ENCODE measurements at places on chromosomes 3 and 15.

DNA sequence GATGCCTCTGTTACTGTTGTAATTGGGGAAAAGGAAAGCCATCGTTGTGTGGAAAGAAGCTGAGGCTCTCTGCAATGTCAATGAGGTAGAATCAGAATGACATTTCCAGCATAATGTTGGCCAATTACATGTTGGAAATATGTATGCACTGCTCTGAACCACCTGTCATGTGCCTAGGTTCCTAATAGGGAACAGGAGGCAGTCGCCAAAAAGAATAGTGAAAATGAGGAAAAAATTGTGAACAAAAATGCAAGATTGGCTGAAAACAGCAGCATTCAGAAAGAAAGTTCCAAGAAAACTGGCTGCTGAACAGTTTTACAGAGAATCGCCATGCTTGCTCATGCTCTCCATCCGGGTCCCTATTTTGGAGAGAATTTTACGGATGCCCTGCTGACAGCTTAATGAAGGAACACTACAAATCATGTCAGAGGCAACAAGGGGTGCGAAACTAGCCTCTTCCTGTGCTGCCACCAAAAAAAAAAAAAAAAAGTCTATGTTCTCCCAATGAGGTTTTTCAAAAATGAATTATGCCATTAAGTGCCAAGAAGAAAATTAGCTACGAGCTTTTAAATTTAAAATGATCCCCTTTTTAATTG, 305.9 kb upstream of the ARRDC4 start:
- DNase-seq: no peak

GRCh38 chr3:115475178-115476041, 147.9 kb upstream of the GAP43 start:
- DNase-seq: no peak

GRCh38 chr3:39752019-39752637, 57.3 kb upstream of the MYRIP start:
- no peak for DNase-seq

GRCh38 chr15:100771746-100772145, 107.9 kb upstream of the ALDH1A3 start:
- no peak for DNase-seq

DNA sequence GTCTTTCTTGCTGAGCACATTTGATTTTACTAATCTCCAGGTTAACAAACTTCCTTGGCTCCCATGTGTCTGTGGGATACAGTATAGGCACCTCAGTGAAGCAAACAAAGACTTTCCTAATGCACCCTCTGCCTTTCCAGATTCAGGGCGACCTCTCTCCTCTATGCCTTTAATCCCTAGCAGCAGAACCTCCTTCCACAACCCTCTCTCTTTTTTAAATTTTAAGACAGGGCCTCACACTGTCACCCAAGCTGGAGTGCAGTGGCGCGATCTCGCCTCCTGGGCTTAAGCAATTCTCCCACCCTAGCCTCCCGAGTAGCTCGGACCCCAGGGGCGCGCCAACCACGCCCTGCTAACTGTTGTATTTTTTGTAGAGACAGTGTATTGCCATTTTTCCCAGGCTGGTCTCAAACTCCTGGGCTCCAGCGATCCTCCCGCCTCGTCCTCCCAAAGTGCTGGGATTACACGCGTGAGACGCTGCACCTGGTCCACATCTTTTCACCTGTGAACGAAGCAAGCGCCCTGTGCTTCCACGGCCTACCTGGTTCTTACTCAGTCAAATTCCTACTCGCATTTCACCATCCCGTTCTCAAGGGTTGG, 1.7 kb upstream of the HACD3 start:
- DNase-seq: no peak

GRCh38 chr15:62059816-62060112, 483 bp downstream of the VPS13C start:
- no peak for DNase-seq

- no peak for DNase-seq
These were observed 150.8 kb downstream of the TMEM108 start for GRCh38 chr3:133188996-133189395.

- no peak for DNase-seq
These were observed 29.1 kb upstream of the GNB5 start for GRCh38 chr15:52220251-52220650.

DNA sequence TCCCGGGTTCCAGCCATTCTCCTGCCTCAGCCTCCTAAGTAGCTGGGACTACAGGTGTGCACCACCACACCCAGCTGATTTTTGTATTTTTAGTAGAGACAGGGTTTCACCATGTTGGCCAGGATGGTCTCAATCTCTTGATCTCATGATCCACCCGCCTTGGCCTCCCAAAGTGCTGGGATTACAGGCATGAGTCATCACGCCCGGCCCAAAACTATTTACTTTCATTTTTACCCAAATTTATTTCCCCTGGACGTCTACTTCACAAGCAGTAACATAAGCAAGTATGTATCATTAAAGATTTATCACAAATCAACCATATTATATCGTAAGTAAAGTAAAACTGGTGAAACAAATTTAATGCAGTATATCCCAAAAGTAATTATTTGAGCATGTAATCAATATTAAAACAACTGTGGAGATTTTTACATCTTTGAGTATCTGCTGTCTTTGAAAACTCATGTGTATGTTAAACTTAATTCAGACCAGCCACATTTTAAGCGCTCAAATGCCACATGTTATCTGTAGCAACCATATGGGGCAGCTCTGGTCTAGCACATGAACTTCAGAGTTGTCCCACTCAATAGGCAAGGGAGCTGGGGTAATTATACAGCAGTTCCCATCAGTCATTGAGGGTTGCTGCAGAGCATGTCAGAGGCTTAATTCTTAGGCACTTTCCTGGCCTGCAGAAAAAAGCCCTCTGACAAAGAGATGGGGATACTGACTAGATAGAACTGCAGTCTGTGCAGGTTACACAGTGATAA, 185.7 kb upstream of the CTDSPL start:
- no peak for DNase-seq

DNA sequence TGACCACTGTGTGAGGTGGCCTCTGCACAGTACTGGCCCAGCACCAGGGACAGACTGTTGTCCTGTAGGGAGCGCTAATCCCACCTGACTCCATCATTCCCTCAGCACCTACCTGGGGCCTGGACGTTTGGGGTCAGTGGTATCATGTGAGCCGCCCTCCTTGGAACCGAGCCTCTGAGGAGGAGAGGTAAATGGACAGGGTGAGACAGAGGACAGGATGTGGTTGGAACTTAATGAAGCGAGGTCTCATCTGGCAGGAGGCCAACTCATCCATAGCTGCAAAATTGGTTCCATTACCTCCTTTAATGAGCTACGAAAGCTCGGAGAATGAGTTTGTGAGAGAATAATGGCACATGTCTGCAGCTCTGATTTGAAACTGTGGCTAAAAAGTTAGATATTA, 13.9 kb downstream of the MAPKAPK3 start:
- DNase-seq: no peak

DNA sequence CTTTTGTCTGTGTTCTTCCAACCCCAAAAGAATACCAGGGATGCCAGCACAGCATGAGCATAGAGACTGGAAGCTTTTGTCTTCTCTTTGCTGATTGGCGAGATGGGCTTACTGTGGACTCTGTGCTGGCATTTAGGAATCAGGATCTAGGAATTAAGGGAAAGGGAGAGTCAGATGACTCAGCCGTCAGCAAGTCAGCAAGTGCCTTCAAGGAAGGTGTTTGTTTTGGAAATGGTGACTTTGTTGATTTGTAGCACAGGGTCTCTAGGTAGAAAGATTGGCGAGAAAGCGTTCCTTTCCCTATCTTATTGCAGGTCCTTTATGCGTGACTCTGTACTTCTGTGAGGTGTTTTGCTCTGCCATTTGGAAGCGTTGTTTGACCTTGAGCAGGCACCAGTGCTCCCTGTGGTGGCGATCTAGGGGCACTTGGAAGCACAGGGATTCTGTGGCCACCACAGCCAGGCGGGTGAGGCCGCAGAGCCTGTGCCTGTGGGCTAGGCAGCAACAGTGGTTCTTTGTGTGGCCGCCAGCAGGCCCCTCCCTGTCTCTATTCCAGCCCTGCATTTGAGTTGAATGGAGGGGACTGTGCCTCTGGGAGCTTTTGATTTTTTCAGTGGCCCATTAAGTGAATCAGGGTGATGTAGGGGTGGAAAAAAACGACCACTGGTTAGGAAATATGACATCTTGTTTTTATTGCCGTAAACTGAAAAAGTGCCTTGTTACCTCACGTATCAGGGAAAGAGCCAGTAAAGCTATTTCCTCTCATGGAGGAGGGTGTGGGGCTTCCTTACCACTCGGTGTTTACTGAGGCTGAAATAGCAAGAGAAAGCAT, 19.0 kb downstream of the FAN1 start:
- no peak for DNase-seq

- DNase-seq: no peak
These were observed 42.9 kb upstream of the TSC22D2 start for GRCh38 chr3:150365132-150365604.

GRCh38 chr15:52546031-52546751, 17.5 kb upstream of the MYO5A start:
- DNase-seq: no peak

DNA sequence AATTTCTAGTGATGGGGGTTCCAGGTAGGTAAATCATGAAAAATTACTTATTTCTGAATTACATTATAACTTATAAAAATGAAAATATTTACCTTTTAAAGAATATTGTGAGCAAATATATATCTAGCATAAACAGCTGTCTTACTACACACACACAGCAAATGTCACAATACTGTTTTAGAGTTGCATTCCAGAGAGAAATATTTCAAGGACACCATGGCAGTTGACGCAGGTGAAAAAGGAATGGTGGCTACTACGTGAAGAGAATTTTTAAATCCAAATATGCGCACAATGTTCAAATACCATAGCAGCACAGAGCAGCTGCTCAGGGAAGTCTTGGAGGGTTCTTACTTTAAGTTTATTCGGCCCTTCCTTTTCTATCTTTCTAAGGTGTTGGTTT, 356.2 kb downstream of the CGGBP1 start:
- no peak for DNase-seq

DNA sequence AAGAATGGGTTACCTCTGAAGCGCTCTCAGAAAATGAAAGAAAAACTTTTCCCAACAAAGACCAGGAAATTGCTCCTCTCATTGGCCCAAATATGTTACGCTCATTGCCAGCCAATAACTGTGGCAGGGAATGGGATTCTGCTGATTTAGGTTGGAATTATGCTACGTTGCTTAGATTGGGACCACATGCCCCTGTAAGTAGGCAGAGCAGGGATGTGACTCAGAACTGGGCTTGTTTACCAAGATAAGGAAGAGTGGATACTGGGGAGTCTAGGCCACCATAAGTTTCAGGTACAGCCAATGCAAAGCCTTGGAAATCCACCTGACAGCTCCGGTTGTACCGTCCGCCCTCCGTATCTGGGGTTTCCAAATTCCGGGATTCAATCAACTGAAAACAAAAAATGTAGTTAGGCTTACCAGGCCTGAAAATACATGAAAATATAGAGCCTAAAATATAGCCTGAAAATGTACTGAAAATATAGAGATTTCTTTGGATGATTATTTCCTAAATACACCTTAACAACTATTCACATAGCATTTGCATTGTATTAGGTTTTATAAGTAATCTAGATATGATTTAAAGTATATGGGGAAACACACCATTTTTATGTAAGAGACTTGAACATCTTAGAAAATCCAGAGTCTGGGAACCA, 1.5 kb upstream of the TCF12 start:
- no peak for DNase-seq
